ENCODE measurements at places on chromosomes 6 and 20. TPM values are rescaled to one million over a fixed set of nuclear protein-coding genes. Genes with fewer than 3 reads are reported as not detected.

DNA sequence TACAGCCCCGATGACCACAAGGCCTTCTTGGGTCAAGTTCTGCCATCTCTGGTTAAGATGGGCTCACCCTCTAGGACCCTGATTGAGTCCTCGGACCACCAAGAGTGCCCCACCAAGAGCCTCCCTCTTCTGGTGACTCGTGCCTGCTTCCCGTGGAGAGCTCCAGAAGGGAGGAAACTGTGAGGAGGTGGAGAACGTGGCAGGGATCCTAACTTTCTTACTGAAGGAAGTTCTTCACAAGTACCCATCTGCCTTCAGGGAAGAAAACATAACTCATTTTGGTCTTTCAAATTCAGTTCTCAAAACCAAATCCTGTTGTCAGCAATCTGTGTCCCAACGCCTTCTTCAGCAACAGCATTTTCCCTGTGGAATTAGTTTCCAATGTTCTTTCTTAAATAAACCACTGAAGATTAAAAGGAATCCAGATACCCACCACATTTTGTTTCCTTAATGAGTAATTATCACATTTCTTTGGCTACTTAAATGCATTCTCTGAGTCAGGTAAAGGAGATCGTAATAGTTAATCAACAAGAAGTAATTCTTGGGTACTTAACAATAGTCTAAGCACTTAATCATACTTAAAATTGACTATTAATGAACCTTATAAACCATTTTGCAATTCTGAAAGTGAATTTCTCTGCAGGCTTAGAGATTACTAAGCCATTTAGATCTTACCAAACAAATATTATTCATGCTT lies 185.8 kb upstream of the SGK1 start:
- no peak for DNase-seq

DNA sequence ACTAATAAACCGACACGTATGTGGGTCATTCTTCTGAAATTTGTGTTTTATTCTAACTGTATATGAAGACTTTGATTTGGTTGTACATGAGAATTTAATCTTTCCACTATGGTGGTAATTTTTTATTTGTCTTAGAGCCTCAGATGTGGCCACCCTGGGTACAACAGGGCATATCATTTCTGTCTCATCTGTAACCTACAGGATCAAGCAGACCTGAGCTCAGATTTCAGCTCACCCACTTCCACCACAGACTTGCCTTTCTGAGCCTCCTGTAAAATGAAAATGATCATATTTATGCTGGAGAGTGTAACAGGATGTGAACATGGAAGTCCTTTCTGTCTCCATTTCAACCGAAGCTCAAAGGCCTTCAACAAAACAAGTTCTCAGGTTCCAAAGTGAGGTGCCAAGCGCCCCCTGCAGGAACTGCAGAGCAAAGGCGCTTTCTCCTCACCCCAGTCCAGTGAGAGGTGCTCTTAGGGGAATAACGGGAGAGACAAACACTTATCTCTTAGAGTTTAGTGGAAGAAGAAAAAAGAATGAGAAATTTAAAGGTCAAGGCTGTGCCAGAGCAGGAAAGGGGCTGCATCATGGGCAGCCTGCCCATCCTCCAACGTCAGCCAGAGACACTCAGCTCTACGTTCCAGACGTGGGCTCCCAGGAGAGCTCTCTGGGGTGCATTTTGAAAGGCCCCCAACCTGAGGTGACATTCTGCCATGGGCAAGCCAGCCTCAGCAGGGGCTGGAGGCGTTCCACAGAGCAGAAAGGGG lies 23.0 kb upstream of the CD24 start:
- DNase-seq: no peak

MTCH1 gene
- 202 TPM for total RNA-seq

- no peak for DNase-seq
These were observed 65.3 kb downstream of the GRIK2 start for GRCh38 chr6:101458826-101459225.

DNA sequence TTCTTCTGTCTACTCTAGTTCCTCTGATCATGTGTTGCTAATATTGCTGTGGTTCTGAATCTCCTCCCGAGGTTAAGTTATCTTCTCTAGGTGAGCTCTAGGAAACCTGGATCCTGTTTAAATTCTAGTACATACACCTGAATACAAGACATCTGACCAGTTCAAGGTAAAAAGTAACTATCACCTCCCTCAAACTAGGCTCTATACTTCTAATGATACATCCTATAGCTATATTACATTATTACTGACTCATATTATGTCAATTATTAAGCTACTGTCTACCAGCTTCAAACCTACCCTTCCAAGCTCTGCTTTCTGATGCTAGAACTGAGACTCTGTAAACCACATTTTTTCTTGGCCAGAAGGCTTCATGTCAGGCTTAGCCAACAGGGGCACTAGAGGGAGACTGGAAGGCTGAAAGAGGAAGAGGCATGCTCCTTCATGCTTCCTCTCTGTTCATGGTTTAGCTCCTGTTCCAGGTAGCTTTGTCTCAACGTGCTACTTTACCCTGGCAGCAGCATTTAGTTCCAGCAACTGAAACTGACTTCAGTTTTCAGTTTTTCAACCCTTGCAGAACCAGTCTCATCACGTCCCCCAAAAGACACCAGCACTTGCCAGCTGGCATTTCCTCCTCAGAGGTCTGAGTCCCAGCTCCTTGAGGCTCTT lies 148.4 kb upstream of the TOP1 start:
- DNase-seq: no peak

CPXM1 gene
- 0.12 TPM for total RNA-seq

ECT2L gene
- not detected for total RNA-seq

DNA sequence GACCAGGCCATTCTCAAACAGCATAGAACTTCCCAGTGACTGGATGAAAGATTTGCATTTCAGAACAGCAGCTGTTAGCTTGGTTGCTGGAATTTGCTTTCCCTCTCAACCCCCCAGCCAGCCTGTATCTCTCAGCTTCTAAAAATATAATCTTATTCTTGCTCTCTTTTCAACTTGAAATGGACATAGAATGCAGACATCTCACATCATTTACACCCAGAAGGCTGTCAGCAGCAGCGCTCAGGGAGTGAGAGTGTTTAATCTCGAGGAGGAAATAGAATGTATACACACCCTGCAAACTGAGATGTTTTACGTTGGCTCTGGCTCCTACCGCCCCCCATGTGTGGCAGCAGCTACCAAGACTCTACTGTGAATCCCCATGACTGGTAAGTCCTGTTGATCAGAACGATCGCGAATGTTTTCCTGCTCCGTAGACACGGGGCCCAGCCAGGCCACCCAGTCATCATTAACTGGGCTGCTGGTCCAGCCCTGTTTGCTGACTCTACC lies 163.4 kb upstream of the SLC24A3 start:
- DNase-seq: no peak

DNA sequence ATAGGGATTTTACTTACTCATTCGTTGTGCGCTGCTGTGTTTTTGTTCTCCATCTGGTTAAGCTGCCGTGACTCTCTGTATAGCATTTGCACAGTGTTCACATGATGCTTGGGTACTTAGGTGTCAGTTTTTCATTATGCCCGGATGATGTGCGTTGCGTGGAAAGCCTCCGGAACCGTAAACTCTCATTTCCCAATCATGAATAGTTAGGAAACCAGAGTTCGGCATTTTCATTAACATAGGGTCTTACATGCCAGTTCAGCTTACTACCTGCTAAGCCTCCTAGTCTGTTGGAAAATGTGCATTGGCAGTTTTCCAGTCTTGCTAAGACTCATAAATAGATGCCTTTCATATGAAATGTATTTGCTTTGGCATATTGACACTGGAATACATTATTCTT lies 483.4 kb upstream of the FLRT3 start:
- DNase-seq: no peak

PTK7 gene
- 1.6 TPM for total RNA-seq
